ENCODE measurements at places on chromosomes 6 and 20. TPM values are rescaled to one million over a fixed set of nuclear protein-coding genes. Genes with fewer than 3 reads are reported as not detected.

Gene C20orf144
- 0.11 TPM for total RNA-seq

Gene SIRPG
- not detected for total RNA-seq

Gene BYSL
- 16.6 TPM for total RNA-seq

Gene OR2J3
- total RNA-seq = not detected

Gene CCNC
- 102 TPM for total RNA-seq

Gene GATA5
- 0.50 TPM for total RNA-seq

Gene DXO
- total RNA-seq = 17.1 TPM

Gene CPNE1
- total RNA-seq = 93.1 TPM

Gene PNISR
- total RNA-seq = 90.5 TPM

Gene CBLN4
- not detected for total RNA-seq

Gene ADGB
- not detected for total RNA-seq

Gene KHDC1L
- total RNA-seq = not detected

Gene KLC4
- 19.5 TPM for total RNA-seq

Gene PPP1R14C
- 1.9 TPM for total RNA-seq

Gene SALL4
- 0.25 TPM for total RNA-seq

Gene TMC2
- total RNA-seq = not detected

Gene MEP1A
- not detected for total RNA-seq

Gene PRKN
- 3.4 TPM for total RNA-seq

Gene FUCA2
- 67.4 TPM for total RNA-seq

Gene ADGRB3
- total RNA-seq = under 0.01 TPM

Gene RIMS4
- total RNA-seq = not detected

Gene C6orf118
- total RNA-seq = not detected

Gene PNLDC1
- total RNA-seq = not detected

Gene BCAS1
- total RNA-seq = 0.11 TPM

Gene TSPO2
- not detected for total RNA-seq

Gene TMEM217
- 1.6 TPM for total RNA-seq

Gene EPHA7
- 1.00 TPM for total RNA-seq

Gene C6orf52
- total RNA-seq = 1.5 TPM

Gene NHLRC1
- 2.7 TPM for total RNA-seq

Gene VIP
- total RNA-seq = not detected

Gene ABHD16B
- not detected for total RNA-seq

Gene NRN1
- 0.11 TPM for total RNA-seq

Gene UBE2C
- 17.6 TPM for total RNA-seq

Gene CYP39A1
- 0.44 TPM for total RNA-seq

Gene GLP1R
- total RNA-seq = not detected

Gene COL21A1
- total RNA-seq = 6.2 TPM

Gene OPN5
- not detected for total RNA-seq

Gene ZNF335
- total RNA-seq = 13.6 TPM

Gene ACTL10
- total RNA-seq = 2.1 TPM

Gene TAB2
- 20.3 TPM for total RNA-seq

Gene PRDM1
- total RNA-seq = 3.4 TPM

Gene RGS17
- 27.5 TPM for total RNA-seq

Gene JPH2
- total RNA-seq = 3.0 TPM

Gene CST4
- 0.22 TPM for total RNA-seq

Gene HCRTR2
- not detected for total RNA-seq

Gene WFDC10B
- total RNA-seq = not detected

Gene PRDM13
- total RNA-seq = under 0.01 TPM

Gene KCNK5
- under 0.01 TPM for total RNA-seq

Gene PLCB4
- 2.1 TPM for total RNA-seq

Gene PLG
- not detected for total RNA-seq

Gene CLDN20
- not detected for total RNA-seq

Data from uterine smooth muscle cell (primary cell).